ENCODE measurements at places on chromosomes 6 and 20.

DNA sequence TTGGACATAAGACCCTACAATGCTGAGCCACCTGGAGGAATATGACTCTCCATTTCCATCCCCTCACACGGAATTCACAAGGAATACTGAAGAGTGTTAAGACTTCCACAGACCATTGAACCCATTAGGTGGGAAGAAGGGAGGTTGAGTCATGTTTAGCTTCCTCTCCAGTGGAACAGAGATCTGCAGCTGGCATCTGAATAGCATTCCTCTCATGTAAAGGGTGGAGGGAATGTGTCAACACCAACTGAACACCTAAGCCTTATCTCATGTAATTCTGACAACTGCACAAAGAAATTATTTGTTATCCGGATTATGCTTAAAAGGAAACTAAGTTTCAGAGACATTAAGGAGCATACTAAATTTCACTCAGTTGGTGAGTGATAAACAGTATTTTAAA lies 705.9 kb downstream of the MAFB start:
- no peak for DNase-seq

DNA sequence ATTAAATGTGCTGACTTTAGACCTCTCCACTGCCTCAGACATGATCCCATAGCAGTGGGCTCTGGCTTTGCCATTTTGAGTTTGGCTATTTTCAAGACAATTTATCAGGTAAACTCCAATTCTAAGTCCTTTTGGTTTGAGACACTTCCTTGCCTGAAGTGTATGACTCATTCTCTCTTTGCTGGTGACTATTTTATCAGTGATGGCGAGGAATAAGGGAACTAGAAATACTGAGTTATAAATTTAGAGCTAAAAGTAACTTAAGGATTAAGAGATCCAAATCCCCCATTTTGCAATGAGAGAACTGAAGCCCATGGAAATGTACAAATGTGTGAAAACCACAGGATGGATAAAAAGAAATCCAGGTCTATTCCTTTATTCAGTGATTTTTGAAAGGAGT lies 30.9 kb upstream of the CD83 start:
- DNase-seq: no peak

- DNase-seq: no peak
Measured at GRCh38 chr20:60142587-60142986, 184.4 kb downstream of the CDH26 start.

GRCh38 chr20:46085179-46085851 lies 4.4 kb downstream of the NCOA5 start:
- no peak for DNase-seq

DNA sequence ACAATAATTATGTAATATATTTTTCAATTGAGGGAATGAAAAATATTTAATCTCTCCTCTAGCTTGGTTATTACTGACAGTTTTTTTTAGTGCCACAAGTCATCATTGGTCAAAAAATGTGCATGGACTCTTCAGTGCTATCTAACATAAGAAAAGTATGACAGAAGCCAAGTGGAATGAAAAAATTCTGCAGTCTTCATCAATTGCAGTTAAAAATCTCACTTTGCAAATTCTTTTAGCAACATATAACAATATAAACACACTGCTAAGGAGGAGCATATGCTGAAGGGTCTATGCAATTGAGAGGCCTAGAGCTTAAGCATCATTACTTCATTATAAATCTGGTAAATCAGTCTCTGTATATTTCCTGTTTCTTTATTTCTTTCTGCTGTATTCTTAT lies 175.1 kb downstream of the ARHGAP18 start:
- no peak for DNase-seq

- DNase-seq: no peak
Measured at GRCh38 chr6:6270948-6271535, 49.4 kb downstream of the F13A1 start.
